ENCODE measurements at places on chromosomes 2 and 18. TPM values are rescaled to one million over a fixed set of nuclear protein-coding genes. Genes with fewer than 3 reads are reported as not detected.
A peak's percentile ranks its signal among the peaks of the same experiment; 100 is the strongest.

GRCh38 chr2:168955321-168955720 is 54.2 kb downstream of the G6PC2 start:
- H3K27ac ChIP-seq: no peak overlapping the region
- no peak for DNase-seq
- H3K4me3 ChIP-seq: no peak overlapping the region
- H3K27me3 ChIP-seq: peaks cover 12% of the 10 kb centered on the region

ESPNL gene
- total RNA-seq: 0.21 TPM

DNA sequence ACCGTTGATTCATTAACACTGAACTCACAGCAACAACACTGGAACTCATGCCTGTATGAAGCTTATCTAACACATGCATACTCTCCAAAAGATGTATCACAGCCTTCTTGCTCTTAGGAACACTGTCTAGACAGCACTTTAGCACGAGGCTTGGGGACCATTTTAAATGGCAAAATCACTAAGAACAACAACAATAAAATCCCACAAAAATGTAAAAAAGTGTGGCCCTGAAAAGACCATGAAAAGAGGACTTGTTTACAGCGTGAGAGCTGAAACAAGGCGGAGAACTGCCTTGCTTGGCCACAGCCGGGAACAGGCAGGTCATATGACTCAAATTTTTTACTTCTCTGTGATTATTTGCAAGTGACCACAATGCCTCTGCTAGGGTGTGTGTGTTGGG is 48.1 kb downstream of the CHN1 start:
- no peaks in the 10 kb centered on the region for H3K36me3 ChIP-seq
- no peak overlapping the region for H3K27ac ChIP-seq
- H3K4me1 ChIP-seq: peaks cover 3% of the 10 kb centered on the region

ALK gene
- not detected for total RNA-seq

DNA sequence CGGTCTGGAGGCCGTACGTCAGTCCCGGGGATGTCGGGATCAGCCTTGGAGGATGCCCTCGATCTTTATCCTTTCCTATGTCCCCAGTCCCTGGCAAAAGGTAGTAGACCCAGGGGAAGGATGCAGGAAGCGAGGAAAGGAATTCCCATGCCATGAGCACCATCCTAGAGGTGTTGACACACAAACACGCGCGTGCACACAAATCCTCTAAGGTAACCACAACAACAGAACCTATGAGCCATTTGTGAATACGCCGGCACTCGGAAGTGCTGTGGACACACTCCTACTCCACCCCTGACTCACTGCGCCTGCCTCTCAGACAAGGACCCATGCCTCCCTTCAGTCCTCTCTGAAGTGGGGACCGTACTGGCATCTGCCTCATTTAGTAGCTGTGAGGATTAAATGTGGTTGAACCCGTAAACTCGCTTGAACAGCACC is 11.3 kb upstream of the MLPH start:
- H3K27me3 ChIP-seq: peaks cover 15% of the 10 kb centered on the region
- H3K4me3 ChIP-seq: peak overlapping the region; percentile 63
- DNase-seq: peak; percentile 78

DNA sequence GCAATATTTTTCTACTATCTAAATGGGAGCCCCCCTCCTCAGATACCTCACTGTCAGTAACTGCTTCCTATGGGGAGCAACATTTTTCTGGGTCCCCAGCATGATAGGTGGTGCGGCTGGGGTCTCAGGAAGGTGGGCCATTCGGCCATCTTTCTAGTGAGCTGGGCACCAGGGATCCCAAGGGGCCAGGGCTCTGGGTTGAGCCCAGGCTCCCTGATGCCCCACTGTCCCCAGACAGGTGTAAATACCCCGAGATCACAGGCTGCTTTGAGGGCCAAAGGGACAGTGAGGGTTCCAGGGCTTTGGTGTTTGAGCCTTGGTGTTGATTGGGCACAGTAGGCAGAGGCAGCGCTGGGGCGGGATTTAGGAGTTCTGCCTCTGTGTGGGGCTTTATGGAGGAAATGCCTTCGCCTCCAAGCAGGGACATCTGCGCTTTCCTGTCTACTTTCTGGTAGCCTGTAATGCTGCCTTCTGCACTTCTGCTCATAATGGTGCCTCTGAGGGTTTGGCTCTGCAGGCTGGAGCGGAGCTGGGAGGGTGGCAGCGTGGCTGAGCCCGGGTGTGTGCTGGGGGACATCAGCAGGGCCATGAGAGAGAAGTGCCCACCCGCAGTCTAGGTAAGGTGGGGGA is 5.3 kb downstream of the ITM2C start:
- H3K27ac ChIP-seq: no peak overlapping the region
- no peak for DNase-seq

GRCh38 chr2:224850081-224850480 is 133.9 kb upstream of the CCDC195 start:
- H3K27ac ChIP-seq: peak overlapping the region; percentile 20
- no peaks in the 10 kb centered on the region for H3K27me3 ChIP-seq
- DNase-seq: peak; percentile 32

GRCh38 chr2:188114014-188114413 is 177.7 kb upstream of the GULP1 start:
- H3K4me3 ChIP-seq: no peak overlapping the region
- no peak overlapping the region for H3K27ac ChIP-seq
- no peaks in the 10 kb centered on the region for H3K4me1 ChIP-seq
- no peaks in the 10 kb centered on the region for H3K27me3 ChIP-seq

DNA sequence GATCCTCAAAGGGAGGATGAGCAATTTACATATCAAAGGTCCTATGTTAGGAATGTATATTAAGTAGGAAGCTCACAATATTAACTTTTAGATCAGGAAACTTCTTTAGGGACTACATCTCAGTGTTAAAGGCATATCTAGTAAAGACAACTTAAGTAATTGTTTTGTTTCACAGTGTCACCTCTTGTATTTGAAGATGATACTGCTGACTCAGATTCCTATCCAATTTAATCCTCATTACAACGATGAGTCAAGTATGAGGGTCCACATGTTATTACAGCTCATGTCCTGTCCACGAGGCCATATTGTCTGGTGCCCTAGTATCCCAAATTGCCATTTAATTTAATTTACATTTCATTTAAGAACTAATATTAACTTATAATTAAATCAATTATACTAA is 523.9 kb downstream of the CCDC85A start:
- no peak overlapping the region for H3K27ac ChIP-seq
- H3K27me3 ChIP-seq: no peaks in the 10 kb centered on the region
- no peak for DNase-seq
- no peak overlapping the region for H3K4me3 ChIP-seq

- no peak for DNase-seq
- H3K4me1 ChIP-seq: no peaks in the 10 kb centered on the region
- H3K27ac ChIP-seq: no peak overlapping the region
- H3K36me3 ChIP-seq: peaks cover 32% of the 10 kb centered on the region
- no peaks in the 10 kb centered on the region for H3K27me3 ChIP-seq
Measured at GRCh38 chr2:128016620-128017019, 11.2 kb downstream of the SAP130 start.

DNA sequence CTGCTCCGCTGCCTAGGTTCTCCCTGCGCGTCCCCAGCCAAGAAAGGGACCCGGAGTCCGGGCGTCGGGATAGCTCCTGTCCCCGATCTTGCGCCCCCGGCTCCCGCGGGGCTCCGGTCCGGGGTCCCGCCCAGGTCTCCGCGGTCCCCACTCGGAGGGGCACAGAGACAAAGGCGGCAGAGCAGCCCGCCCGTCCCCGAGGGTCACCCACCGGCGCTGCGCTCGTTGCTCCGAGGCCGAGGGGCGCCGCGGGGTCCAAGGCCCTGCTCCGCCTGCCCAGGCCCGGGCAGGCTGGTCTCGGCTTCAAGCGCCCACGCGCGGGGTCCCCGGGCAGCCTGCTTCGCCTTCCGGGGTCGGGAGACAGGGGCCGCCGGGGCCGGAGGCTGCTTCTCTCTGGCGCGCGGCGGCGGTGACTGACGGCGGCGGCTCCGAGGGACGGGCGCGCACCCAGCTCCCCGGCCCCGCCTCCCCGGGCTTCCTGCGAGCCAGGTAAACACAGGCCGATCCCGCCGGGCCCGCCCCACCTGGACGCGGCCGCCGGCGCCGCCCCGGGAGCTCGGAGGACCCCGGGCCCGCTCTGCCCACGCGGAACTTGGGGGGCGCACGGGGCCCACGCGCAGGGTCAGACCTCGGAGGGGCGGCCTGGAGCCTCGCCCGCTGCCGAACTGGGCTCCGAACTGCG is at the start of gene MBP:
Gene MBP, minus strand, starts transcription at position 415 of the 682 bp plus-strand sequence. CDS start 27,522 bp downstream, outside the sequence.
- peak within 1 kb of the TSS; percentile 99 for H3K4me3 ChIP-seq
- H3K27me3 ChIP-seq: no peaks in the 10 kb centered on the region
- peaks cover 52% of the 10 kb centered on the region for H3K4me1 ChIP-seq
- DNase-seq: peak; percentile 83
- peaks cover 28% of the 10 kb centered on the region for H3K36me3 ChIP-seq
- H3K27ac ChIP-seq: peak within 1 kb of the TSS; percentile 98

GRCh38 chr2:106745468-106745867 is 140.5 kb downstream of the ST6GAL2 start:
- H3K27ac ChIP-seq: no peak overlapping the region
- H3K4me3 ChIP-seq: no peak overlapping the region
- no peak for DNase-seq
- H3K4me1 ChIP-seq: no peaks in the 10 kb centered on the region
- no peaks in the 10 kb centered on the region for H3K36me3 ChIP-seq

DNA sequence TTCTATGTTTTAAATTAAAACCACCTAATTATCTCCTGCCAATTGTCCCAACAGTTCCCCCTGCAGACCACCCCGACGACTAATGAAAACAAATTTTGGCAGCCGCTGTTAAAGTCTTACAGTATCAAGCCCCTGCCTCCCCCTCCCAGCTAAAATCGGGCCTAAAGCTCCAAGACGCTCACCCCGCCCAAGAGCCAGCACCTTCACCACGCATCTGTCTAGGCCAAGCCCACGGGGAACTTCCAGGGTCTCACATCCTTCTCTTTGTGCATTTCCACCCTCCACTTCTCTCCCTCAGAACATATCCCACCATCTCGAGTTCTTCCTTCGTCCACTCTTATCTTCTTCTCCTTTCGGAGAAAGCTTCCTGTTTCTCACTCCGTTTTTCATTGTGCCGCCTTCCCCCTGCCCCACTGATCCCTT is 445 bp downstream of the PRPF40A start:
- H3K4me3 ChIP-seq: peak overlapping the region; percentile 99
- H3K27ac ChIP-seq: peak overlapping the region; percentile 99
- peaks cover 61% of the 10 kb centered on the region for H3K4me1 ChIP-seq
- peak; percentile 59 for DNase-seq

- H3K4me3 ChIP-seq: no peak overlapping the region
- H3K27ac ChIP-seq: no peak overlapping the region
- H3K4me1 ChIP-seq: no peaks in the 10 kb centered on the region
- no peaks in the 10 kb centered on the region for H3K36me3 ChIP-seq
- H3K27me3 ChIP-seq: no peaks in the 10 kb centered on the region
Measured at GRCh38 chr2:229089776-229090175, 181.3 kb downstream of the PID1 start.

GRCh38 chr2:54380670-54381069 is 75.5 kb upstream of the SPTBN1 start:
- H3K27ac ChIP-seq: no peak overlapping the region
- H3K36me3 ChIP-seq: no peaks in the 10 kb centered on the region

GRCh38 chr2:182911813-182912517 is 45.5 kb upstream of the FRZB start:
- DNase-seq: no peak
- H3K4me3 ChIP-seq: no peak overlapping the region
- no peak overlapping the region for H3K27ac ChIP-seq

LYG2 gene
- not detected for total RNA-seq

DNA sequence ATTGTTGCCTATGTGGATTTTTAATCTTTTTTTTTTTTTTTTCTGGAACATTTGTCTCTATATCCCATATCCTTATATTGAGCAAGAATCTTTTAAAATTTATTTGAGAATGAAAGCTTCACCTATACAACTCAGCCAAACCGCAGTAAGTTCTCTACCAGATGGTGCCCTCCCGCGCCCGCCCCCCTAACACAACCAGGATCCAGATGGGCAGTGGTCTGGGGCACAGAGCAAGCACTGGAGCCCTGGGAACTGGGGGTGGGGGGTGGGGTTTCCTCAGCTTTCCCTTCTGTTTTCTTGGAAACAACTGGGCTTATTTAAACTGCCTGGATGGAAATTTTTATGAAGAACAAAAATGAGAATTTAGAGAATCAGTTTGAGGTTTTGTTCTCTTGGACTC is 74.6 kb downstream of the ACAA2 start:
- H3K4me1 ChIP-seq: no peaks in the 10 kb centered on the region
- DNase-seq: no peak
- H3K36me3 ChIP-seq: no peaks in the 10 kb centered on the region
- peaks cover 1% of the 10 kb centered on the region for H3K27me3 ChIP-seq
- H3K27ac ChIP-seq: no peak overlapping the region

DNA sequence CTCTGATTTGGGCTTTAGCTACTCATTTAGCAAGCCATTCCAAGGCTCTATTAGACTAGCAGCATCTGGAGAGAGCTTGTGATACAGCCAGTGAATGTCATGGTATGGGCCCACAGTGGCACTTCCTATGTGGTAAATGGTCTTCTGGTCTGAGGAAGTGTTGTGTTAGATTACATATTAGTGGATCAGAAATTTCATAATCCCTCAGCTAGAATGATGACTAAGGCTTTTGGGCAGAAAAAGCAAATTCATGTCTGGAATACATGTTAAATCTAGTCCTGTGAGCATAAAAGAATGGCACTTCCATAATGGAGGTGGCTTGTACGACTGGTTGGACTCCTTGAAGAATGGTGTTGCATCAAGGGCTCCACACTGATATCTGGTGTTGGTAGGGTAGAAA is 436.8 kb upstream of the CWC22 start:
- no peak for DNase-seq
- H3K4me1 ChIP-seq: no peaks in the 10 kb centered on the region
- H3K27ac ChIP-seq: no peak overlapping the region
- no peaks in the 10 kb centered on the region for H3K27me3 ChIP-seq
- no peaks in the 10 kb centered on the region for H3K36me3 ChIP-seq
- H3K4me3 ChIP-seq: no peak overlapping the region

WIPF1 gene
- total RNA-seq: 188 TPM
